ENCODE measurements at places on chromosomes 2 and 18. TPM values are rescaled to one million over a fixed set of nuclear protein-coding genes. Genes with fewer than 3 reads are reported as not detected.

Gene CCDC141
- total RNA-seq = 0.30 TPM

- peaks cover 8% of the 10 kb centered on the region for H3K4me1 ChIP-seq
- DNase-seq = no peak
- no peak overlapping the region for H3K27ac ChIP-seq
- no peak overlapping the region for H3K4me3 ChIP-seq
Measured at GRCh38 chr18:941331-941730, 36.7 kb downstream of the ADCYAP1 start.

GRCh38 chr2:47070920-47071824 is 83.9 kb downstream of the STPG4 start:
- H3K27me3 ChIP-seq = no peaks in the 10 kb centered on the region
- H3K27ac ChIP-seq = peak overlapping the region; percentile 71
- no peak overlapping the region for H3K4me3 ChIP-seq
- H3K36me3 ChIP-seq = 0 out of 2 replicates have a peak, but pooled peaks cover 3% of the 10 kb centered on the region
- H3K4me1 ChIP-seq = peaks cover 100% of the 10 kb centered on the region

Gene CAPN14
- total RNA-seq = not detected

Gene IRS1
- 88.8 TPM for total RNA-seq

DNA sequence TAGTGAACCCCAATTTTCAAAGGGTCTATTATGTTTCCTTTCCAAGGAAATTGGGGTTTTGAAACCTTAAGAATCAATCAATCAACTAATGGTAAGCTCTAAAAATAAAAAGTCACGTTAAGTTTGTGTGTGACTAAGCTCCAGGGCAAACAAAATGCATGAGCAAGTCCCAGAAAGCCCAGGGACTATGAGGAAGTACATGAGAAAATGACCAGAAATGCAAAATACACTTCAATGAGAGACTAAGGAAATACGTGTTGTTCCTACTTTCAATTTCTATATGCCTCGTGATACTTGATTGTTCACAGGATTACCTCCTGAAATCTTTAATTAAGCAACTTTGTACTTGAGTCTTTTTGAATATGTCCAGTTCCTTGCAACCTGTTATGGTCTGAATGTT is 684.4 kb upstream of the SYT4 start:
- H3K27ac ChIP-seq = no peak overlapping the region
- H3K4me3 ChIP-seq = no peak overlapping the region
- H3K36me3 ChIP-seq = no peaks in the 10 kb centered on the region

DNA sequence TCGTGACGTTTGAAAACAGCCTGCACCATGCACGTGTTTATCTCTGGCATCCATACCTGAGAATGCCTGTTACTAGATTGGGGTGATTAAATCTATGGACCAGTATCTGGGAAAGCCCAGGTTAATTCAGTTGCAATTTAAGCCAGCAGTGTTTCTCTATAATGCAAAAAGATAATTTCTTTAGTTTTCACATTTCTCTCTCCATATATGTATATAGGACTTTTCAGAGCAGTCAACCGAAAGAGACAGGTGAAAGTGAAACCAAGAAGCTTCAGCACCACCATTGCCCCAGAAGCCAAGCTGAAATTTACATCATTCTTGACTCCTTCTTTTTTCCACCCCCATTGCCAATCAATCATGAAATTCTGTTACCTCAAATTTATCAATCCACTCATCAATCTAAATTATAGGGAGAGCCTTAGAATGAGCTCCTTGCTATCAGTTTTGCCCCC is 2.7 kb upstream of the LRP2 start:
- H3K4me1 ChIP-seq = 0 out of 2 replicates have a peak, but pooled peaks cover 2% of the 10 kb centered on the region
- peaks cover 13% of the 10 kb centered on the region for H3K27me3 ChIP-seq
- H3K36me3 ChIP-seq = no peaks in the 10 kb centered on the region
- H3K27ac ChIP-seq = no peak overlapping the region

- no peaks in the 10 kb centered on the region for H3K4me1 ChIP-seq
- no peak for DNase-seq
- no peaks in the 10 kb centered on the region for H3K27me3 ChIP-seq
- no peak overlapping the region for H3K4me3 ChIP-seq
Measured at GRCh38 chr2:64463781-64464180, 9.8 kb downstream of the LGALSL start.

All from HCT116 (cell line).